Stimulated activated CD4-positive, alpha-beta T cell treated with anti-CD3 and anti-CD28 coated beads, Interleukin-1b, Interleukin-23, amount 100 ng/mL, for 1 hour (primary cell): ENCODE measurements at places on chromosomes 6 and 20.
A peak's percentile ranks its signal among the peaks of the same experiment; 100 is the strongest.

DNA sequence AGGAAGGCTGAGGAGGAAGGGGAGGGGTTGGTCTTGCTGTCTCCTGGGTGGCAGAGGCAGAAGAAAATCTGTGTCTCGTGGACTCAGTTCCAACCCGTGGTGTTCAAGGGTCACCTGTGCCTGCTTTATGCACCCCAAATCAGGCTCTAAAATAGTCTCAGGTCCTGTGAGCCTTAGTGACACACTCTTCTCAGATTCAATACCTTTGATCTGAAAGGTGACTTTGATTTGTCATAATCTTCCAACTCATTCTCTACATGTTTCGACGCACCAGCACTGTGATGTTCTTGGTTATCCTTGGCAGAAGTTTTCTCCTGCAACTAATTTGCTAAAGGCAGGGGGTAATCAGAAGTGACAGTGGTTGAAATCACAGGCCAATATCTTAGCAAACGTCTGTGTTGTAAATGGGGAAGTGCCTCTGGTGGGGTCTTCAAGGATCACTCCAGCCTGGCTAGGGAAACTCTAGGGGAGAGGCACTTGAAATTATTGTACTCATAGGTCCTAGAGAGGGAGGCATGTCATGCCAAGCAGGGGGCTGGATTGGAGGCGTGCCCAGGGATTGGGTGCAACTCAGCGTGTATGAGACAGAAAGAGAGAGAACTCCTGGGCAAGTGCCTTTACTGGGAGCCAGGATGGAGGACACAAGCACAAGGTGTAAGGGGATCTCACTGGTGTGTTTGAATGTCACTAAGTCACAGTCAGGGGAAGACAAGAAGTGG lies 19.0 kb upstream of the PRND start:
- DNase-seq, result no peak

DNA sequence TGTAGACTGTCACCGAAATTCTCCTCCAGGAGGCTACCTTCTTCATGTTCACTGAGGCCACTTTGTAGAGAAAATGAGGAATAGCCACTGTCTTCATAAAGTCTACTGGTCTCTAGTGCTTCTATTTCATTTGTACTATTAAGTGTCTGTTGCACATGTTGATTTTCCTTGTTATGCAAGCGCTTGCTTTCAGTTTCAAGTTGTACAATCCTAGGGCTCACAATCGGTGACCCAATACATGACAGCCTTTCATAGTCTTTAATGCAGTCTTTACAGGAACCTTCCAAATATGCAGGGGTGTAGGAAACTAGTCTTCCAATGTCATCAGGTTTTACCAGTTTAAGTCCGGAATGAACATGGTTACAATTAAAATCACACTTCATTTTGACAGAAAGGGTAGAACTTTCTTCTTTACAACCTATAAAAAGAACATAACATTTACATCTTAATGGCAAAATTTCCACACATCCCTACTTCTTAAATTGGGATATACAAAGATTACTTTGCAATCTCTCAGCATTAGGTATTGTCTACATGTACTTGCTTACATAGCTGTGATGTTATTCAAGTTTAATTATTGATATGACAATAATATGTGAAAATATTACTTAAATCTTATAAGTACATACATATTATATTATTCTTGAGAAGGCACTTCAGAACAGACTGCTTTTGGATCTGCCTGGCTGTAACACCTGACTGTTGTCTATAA lies 7.5 kb downstream of the FBXO5 start:
- DNase-seq, result no peak

- no peak for DNase-seq
Measured at GRCh38 chr6:80234908-80235307, 128.4 kb downstream of the BCKDHB start.

GRCh38 chr6:52526634-52527033 lies 50.2 kb downstream of the TRAM2 start:
- DNase-seq, result no peak

DNA sequence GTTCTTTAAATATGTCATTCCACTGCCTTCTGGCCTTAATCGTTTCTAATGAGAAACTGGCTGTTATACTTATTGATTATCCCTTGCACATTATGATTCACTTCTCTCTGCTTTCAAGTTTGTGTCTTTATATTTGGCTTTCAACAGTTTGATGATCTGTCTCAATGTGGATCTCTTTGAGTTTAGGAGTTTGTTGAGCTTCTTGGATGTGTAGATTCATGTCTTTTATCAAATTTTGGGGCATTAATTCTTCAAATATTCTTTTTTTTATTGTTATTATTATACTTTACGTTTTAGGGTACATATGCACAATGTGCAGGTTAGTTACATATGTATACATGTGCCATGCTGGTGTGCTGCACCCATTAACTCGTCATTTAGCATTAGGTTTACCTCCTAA lies 29.3 kb downstream of the ZBTB9 start:
- no peak for DNase-seq

GRCh38 chr6:36120539-36120938 lies 9.8 kb upstream of the MAPK13 start:
- peak; percentile 42 for DNase-seq

DNA sequence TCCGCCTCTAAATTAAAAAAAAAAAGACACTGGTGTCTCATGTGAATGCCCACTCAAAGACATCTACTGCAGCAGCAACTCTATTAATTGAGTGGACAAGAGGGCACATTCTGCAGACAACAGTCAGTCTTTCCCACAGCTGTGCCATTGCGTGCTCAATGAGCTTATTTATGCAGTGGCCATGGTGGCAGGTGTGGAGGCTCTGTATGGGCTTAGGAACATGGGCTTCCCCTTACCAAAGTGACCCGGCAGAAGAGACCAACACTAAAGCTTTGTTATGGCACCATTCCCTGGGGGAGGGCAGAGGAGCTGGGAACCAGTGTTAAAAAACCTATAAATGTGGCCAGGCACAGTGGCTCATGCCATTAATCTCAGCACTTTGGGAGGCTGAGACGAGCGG lies 4.2 kb upstream of the VAPB start:
- DNase-seq, result no peak
